ENCODE measurements at places on chromosomes 3 and 15.

DNA sequence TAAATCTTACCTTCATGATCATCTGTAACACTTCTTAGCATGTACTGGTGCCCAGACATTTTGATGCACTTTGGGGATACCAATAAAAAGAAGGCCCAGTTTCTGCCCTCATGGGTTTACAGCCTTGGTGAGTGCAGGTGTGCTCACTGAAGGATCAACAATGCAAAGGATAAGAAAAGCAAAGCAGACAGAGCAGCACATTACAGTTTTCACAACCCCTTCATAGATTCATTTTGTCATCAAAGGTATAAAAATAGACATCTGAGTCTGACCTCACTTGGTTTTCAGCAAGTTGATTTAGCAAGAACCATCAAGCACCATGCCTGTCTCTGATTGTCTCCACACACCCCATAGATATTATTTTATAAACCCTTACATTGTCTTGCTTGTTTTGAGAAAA is 77.6 kb downstream of the BFSP2 start:
- no peak for DNase-seq

DNA sequence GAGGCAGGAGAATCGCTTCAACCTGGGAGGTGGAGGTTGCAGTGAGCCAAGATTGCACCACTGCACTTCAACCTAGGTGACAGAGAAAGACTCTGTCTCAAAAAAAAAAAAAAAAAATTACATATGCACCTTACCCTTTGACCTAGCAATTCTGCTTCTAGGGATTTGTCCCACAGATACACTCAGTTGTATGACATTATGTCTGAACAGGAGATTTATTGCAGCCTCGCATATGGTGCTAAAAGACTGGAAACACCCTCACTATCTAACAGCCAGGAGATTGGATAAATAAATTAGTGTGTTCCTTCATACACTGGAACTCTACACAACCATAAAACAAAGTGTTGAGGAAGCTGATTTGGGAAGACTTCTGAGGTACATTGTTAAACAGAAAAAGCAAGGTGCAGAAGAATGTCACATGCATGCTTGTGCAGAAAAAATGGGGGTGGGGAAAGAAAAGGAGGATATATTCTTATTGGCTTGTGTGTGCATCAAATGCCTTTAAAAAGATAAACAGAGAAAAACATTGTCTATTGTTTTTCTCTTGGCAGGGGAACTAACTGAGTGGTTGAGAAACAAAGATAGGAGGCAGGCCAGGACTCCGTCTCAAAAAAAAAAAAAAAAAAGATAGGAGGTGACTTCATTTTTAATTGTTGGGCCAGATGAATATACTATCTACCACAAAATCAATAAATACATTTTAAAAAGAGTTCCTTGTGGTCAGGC is 30.9 kb downstream of the PPCDC start:
- no peak for DNase-seq

GRCh38 chr15:60649845-60650548 is 171.1 kb upstream of the ICE2 start:
- no peak for DNase-seq

DNA sequence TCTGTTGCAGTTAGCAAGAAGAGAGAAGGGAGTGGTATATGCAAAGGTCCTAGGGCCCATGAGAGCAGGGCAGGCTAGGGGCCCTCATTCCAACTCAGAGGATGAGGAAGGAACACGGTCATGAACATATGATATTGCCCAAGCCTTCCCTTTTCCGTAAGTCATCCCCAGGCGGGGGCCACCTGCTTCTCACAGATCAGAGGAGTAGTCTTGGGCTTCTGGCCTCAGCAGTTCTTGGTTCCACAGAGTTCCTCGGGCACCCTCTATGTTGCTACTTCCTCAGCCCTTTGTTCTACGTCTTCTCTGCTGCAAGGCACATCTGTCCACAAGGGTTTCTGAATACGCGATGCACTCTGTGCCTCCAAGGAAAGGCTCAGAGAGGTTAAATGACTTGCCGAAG is 25.3 kb downstream of the EPHB3 start:
- DNase-seq: no peak

GRCh38 chr15:42665827-42666226 is 71.1 kb downstream of the CDAN1 start:
- no peak for DNase-seq

DNA sequence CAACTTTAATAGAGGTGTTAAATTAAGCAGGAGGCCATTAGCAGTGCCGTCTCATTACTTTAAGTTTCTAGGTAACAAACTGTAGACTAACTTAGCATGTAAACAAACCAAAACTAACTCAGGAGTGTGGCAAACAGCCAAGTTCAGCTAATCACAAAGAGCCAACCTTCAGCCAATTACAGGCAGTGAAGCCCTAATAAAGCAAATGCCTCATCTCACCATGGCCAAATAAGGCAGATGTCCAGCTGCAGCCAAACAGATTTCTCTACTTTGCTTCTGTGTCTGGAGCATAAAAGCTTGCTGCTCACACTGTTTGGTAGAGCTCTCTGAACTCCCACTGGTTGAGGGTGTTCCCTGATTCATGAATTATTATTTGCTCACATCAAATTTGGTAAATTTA is 835.4 kb upstream of the GBE1 start:
- no peak for DNase-seq

- DNase-seq: no peak
These were observed 277.0 kb upstream of the PLSCR5 start for GRCh38 chr3:146881966-146882760.

GRCh38 chr3:194588236-194588635 is 45.0 kb downstream of the TMEM44 start:
- no peak for DNase-seq

- DNase-seq: no peak
These were observed 85.8 kb downstream of the MEIS2 start for GRCh38 chr15:37014566-37014965.

GRCh38 chr3:17014709-17015108 is 130.0 kb downstream of the PLCL2 start:
- no peak for DNase-seq

DNA sequence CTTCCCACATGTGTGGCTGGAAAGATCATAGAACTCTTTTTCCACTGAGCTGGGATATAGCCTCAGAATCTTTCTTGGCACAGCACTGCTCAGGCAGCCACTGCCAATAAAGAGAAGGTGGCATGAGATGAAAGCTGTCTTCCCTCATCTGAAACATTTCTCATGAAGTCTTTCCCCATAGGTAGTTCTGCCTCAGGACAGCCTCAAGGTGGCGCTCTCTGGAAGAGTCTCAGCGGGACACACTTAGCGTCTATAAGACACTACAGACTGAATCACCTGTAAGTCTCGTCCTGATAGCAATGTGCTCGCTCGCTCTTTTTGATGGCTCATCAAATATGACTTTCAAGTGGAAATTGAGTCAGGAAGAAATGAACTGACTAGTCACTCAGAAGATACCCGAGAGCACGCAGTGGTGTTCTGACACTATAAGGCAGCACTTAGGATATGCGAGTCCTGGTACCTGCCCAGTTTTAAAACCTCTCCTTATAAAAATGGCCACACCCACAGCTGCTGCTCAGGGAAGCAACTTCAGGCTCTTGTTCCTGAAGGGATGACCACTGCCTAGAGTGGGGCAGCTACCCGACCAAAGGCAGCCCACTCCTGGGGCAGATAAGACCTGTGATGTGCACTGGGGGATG is 269.5 kb downstream of the SUCLG2 start:
- peak; percentile 23 for DNase-seq

- peak; percentile 37 for DNase-seq
These were observed 21.5 kb upstream of the FSTL1 start for GRCh38 chr3:120472121-120472844.

DNA sequence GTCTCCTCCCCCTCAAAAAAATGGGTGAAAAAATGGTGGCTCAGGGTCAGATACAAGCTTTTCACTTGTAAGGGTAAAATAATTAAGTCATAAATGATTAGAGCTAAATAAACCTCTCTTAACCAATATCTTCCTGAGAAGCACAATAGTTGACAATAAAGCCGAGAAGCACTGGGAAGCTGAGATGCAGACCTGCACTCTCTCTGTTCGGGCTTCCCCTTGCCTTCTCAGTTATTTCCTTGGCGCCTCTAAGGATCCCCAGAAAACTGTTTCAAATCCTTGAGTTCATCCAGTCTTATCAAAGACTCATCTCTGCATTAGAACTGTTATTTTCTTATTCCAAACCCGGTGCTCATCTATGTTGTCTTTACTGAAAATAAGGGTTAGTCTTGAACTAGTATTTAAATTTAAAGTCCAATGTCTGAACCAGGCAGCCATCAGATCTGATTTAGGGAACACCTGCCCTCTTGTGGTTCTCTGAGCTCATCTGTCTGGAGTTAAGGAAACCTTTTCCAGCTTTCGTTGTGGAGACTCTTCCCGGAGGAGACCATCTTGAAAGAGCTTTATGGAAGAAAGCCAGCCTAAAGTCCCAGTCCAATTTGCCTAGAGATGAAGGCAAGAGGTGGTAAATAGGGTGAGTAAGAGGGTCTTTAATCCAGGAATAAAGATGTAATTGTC is 256.4 kb upstream of the MCTP2 start:
- DNase-seq: peak; percentile 33

GRCh38 chr3:130738241-130738640 is 8.4 kb downstream of the PIK3R4 start:
- no peak for DNase-seq

GRCh38 chr3:78455166-78455565 is 1312.6 kb downstream of the ROBO1 start:
- DNase-seq: no peak

DNA sequence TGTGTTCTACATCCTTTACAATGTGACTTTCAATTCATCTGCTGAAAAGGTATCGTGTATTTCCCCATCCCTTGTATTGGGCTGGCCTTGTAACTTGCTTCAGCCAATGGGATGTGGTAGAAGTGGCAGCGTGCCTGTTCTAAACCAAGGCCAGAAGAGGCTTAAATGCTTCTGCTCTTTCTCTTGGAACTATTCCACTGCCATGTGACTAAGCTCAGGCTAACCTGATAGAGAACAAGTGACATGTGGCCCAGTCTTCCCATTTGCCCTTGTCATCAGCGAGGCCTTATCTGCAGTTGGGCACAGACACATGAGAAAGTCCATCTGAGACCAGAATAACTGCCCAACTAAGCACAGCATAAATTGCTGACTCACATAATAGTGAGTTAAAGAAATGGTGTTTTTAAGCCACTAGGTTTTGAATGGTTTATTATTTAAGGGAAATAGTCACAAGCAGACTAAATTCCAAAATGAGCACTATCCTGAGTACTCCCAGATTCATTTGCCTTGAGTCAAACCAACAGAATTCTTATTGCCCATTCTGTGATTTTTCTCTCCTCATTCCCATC is 230.2 kb downstream of the CPNE4 start:
- DNase-seq: no peak

- no peak for DNase-seq
These were observed 334.4 kb upstream of the THBS1 start for GRCh38 chr15:39246523-39246922.

DNA sequence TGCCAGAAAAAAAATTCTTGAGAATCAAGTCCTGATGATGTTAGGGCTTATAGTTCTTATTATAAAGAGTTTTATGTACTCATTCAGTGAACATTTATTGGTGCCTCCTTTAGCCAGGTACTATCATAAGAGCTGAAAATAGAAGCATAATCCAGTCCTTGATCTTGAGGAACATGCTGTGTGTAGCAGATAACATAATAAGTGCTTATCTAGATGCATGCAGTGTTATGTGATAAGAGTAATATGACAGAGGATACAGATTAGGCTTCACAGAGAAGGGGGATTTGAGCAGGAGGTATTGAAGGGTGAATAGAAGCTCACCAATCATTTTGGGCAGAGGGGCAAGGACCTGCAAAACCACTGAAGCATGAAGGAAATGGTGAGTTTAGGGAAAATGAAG is 1.1 kb downstream of the CCR2 start:
- no peak for DNase-seq

- no peak for DNase-seq
These were observed 30.9 kb downstream of the SPSB4 start for GRCh38 chr3:141082064-141082463.

GRCh38 chr3:4693620-4694019 is 200.5 kb downstream of the ITPR1 start:
- DNase-seq: no peak

- DNase-seq: peak; percentile 41
These were observed 226.6 kb upstream of the TLE3 start for GRCh38 chr15:70324001-70324974.
